ENCODE measurements at places on chromosomes 2 and 18.

DNA sequence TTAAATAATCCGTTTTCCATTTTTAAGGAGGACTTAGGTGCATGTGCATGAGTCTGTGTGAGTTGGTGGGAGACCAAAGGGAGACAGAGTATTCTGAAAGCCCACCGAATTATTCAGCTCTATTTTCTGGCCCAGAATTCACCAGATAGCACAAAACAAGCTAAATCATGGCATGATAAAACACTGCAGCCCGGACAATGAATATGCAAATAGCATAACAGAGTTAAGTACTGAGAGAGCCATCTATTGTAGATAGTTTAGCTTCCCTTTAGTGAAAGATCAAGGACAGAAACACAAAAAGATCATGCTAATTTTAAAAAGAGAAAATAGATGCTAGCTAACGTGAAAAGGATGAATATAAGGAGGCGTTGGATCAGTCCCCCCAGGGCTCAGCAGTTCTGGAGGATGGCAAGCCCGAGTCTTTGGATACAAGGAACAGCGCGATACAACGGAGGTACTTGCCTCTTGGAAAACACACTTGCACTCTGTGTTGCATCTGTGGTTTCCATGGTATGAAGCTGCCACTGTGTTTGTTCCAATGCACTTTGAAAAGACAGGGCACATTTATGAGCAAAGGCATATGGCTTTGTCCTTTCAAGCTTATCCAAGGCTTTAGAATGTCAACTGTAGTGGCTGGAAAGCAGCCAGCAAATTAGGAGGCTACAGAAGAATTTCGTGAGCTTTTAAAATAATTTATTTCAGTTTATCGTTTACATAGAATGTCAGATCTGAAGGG, 119.9 kb downstream of the LYPD1 start:
- ATAC-seq, result no peak

GRCh38 chr2:10406016-10406415, 42.1 kb downstream of the ODC1 start:
- no peak for ATAC-seq

- ATAC-seq, result no peak
Measured at GRCh38 chr2:143649226-143649740, 520.1 kb downstream of the ARHGAP15 start.

GRCh38 chr2:68709421-68709911, 25.1 kb upstream of the ARHGAP25 start:
- peak; percentile 48 for ATAC-seq

GRCh38 chr2:238102865-238103264, 2.7 kb downstream of the ESPNL start:
- ATAC-seq, result no peak

GRCh38 chr2:177334940-177335543, 57.5 kb upstream of the AGPS start:
- ATAC-seq, result peak; percentile 63

GRCh38 chr2:196170213-196170605, 1.2 kb downstream of the STK17B start:
- no peak for ATAC-seq

DNA sequence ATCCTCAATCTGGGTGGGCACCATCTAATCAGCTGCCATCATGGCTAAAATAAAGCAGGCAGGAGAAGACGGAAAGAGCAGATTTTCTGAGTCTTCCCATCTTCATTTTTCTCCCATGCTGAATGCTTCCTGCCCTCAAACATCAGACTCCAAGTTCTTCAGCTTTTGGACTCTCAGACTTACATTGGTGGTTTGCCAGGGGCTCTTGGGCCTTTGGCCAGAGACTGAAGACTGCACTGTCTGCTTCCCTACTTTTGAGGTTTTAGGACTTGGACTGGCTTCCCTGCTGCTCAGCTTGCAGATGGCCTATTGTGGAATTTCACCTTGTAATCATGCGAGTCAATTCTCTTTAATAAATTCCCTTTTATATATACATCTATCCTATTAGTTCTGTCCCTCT, 36.6 kb downstream of the DIPK1C start:
- ATAC-seq, result no peak

Measured in gastroesophageal sphincter (tissue), 4 donors.